NCI-H1930 (cell line): ENCODE measurements at places on chromosomes 2 and 18.

DNA sequence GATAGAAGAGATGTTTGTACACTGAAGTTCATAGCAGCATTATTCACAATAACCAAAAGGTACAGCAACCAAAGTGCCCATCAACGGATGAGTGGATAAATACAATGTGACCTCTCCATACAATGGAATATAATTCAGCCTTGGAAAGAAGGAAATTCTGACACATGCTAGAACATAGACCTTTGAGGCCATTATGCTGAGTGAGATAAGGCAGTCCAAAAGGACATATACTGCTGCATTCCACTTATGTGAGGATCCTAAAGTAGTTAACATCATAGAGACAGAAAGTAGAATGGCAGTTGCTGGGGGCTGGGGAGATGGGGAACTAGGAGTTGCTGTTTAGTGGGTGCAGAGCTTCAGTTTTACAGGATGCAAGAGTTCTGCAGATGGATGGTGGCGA is 38.2 kb upstream of the GLI2 start:
- no peak for DNase-seq

- DNase-seq = no peak
These were observed 3.5 kb upstream of the GALNT5 start for GRCh38 chr2:157254041-157254440.

GRCh38 chr2:151297882-151298281 is 8.4 kb upstream of the NMI start:
- DNase-seq = no peak

- no peak for DNase-seq
These were observed 169.2 kb downstream of the ASB1 start for GRCh38 chr2:238595750-238596570.

- no peak for DNase-seq
These were observed 47.5 kb upstream of the ASB1 start for GRCh38 chr2:238379096-238379810.

DNA sequence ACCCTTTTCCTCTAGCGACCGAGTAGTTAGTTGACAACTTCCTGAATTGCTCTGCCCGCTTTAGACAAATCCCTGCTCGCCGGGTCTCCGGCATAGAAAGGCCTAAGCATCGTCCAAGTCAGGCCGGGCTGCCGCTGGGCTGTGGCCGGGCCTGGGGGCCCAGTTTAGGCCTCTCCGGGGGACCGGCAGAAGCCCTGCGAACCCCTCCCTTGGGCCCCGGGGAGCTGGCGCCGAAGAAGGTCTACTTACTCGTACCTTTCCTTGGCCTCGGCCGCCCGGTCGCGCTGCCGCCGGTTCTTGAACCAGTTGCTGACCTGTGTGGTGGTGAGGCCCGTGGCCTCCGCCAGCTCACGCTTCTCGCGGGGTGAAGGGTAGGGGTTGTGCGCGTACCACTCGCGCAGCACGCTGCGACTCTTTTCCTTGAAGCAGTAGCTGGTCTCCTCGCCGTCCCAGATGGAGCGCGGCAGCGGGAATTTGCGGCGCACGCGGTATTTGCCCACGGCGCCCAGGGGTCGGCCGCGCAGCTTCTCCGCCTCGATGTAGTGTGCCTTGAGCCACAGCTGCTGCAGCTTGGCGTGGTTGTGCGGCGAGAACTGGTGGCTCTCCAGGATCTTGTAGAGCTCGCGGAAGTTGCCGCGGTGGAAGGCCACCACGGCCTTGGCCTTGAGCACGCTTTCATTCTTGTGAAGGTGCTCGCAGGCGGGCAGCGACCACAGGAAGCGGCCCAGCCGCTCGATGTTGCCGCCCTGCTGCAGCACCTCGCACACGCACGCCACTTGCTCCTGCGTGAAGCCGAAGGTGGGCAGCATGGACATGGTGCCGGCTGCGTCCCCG is 739 bp downstream of the SIX2 start:
- DNase-seq = no peak

DNA sequence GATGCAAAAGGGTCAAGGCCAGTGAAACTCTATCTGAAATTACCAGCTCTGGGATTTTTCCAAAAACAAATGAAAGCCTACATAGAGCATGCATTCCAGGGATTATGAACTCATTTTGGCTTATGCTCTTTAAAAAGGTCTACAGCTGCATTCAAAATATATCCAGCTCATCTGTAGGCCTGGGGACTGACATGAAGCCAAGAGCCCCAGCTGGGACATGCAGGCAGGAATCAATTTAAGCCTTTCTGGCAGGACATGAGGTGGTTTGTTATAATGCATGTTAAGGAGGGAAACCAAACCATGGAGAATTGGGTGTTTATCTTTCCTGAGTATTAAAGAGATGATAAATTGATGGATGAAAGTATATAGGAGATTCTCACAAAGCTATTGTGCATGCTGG is 164.5 kb downstream of the RBM43 start:
- DNase-seq = no peak

DNA sequence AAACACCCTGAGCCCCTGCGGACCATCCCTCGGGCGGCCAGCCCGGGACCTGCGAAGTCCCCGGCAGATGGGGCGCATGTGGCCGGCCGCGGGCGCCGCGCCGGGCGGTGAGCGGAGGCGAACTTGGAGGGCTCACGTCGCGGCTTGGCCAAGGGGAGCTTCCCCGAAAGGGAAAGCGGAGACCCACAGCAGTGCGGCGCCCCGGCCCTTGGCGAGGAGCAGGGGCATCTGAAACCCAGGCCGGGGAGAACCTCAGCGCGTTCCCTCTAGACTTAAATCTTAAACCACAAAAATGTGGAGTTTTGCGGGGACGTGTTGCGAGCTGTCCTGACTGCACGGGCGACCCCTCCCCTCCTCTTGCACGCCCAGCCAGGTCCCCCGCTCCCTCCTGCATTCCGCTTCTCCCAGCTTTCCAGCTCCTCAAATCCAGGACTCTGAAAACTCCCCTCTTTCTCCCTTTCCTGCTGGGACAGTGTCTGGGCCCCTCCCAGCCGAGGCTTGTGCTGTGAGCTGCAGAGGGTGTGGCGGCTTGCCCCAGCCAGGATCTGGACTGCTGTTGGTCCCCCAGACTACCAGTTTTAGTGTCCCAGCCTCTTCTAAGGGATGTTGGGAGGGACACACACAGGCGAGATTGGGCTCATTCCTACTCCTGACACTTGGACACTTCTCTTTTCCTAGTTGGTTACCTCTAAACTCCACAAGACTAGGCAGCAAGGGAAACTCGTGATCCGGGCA is 1.3 kb downstream of the FMNL2 start:
- DNase-seq = no peak

GRCh38 chr2:111029181-111029927 is 91.4 kb upstream of the BCL2L11 start:
- DNase-seq = no peak

DNA sequence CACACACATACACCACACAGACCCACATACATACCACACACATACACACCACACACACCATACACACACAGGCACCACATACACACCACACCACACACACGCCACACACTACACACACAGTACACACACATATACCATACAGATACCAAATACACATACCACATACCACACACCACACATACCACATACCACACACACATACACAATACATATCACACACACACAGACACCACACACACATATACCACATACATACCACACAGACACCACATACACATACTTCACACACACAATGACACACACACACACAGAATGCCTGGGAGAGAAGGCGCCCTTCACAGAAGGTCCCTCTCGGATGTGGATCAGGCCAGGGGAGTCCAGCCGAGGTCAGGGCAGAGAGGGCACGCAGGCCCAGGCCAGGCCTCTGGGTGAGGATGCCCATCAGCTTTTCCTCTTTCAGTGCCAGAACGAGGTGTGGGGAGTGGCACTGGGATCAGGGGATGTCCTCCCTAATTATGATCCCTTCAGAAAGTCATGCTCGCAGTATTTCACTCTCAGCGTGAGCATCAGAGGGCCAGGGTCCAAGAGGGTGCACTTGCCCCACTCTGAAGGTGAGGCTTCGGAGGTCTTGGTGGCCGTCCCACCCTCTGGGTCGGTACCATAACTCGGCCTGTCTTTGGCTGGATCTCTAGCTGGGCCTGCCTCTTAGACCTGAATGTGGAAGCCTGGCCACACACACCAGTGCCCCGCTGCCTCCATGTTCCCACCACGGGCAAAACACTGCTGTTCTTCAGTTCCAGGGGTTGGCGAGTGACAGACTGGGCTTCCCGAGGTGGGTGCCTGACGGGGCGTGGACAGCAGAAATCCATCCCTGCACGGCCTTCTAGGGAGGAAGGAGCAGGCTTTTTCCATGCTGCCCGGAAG is 70.6 kb upstream of the ODC1 start:
- DNase-seq = no peak

DNA sequence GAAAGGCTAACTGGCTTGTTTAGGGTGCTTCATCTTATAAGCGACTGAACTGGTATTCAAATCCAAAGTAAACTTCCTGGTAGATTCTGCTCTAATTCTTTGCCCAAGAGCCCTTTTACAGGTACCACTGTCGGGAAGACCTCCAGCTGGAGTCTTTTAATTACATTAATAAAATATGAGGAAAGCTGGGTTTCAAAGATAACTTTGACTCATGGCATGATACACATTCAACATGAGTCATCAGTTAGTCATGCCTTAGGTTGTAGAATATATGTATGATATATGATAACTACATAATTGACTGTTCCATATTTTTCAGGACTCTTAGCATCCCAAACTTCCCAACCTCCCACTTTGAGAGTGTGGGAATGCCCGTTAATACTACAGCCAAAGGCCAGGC is 32.3 kb downstream of the ZCCHC2 start:
- DNase-seq = no peak
